NCI-H2081 (cell line): ENCODE measurements at places on chromosomes 7 and 10.

DNA sequence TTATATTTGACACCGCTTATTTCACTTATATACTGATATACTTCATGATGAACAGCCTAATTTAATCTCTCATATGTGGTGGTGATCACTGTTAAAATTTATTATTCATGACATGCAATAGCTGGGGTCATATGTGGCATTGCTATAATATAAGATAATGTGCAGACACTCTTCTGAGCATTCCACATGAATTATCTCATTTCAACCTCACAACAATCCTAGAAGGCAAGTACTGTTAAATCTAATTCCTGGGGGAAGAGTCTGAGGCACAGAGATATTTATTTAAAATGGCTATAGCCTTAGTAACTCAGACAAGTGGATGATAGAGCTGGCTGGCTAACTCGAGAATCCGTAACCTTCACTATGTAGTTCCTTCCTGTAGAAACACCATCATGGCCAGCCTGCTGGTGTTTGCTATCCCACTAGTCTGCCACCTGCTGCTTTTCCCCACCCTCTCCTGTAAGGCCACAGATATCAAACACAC, 46.6 kb upstream of the A1CF start:
- DNase-seq = no peak

DNA sequence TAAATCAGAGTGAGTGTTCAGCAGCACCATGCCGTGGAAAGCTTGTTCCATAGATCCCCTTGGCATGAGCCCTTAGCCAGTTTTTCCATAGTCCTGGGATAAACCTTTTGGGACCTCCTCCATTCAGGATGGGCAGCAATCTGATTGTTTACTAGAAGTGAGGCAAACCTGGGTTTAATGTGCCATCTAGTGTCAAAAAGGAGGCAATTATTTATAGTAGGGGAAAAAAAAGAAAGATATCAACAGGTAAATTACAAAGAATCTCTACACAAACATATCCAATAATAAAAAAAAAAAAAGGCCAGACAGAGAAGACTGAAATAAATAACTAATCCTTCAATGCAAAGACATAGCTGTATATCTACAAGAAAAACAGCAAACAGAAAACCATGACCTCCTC, 229.0 kb upstream of the STK17A start:
- DNase-seq = no peak

DNA sequence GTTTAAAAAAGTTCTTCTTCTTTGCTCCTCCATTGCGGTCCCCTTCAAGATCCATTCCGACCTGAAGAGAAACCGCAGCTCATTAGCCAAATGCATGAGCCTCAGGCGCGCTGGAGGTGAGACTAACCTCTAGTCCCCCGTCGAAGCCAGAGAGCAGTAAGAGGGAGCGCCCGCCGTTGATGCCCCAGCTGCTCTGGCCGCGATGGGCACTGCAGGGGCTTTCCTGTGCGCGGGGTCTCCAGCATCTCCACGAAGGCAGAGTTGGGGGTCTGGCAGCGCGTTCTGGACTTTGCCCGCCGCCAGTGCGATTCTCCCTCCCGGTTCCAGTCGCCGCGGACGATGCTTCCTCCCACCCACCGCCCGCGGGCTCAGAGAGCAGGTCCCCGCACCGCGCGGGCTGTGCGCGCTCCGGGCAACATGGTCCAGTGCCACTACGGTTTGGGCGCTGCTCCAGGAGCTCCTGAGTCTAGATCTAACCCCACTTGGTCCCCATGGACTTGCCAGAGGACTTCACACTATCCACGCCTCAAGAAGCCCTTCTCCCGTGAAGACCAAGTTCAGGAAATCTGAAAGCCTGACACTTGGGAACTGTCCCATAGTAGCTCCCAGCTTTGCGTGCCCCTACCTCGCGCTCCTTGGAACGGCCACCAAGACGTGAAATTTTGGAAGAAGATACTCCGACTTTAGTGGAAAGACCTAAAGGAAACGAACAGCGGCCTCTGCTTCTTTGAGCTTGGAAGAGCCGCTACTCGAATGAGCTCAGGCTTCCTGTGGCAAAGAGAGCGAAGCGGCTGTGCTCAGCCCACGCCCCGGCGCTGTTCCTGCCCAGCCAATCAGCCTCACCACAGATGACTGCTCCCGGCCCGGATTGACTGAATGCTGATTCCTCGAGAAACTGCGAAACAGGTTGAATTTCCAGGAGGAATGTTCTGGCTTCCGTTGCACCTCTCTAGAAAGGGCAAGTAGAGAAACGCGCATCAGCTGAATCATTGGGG, at the start of gene ABCB1:
Gene ABCB1 (minus strand): TSS at position 755 of the 995 bp plus-strand sequence. CDS start 700 bp downstream, at position 55.
- DNase-seq = peak; percentile 66

- peak; percentile 85 for DNase-seq
These were observed 103.1 kb downstream of the PRKAG2 start for GRCh38 chr7:151773797-151774196.

- no peak for DNase-seq
These were observed 652.8 kb upstream of the PFKP start for GRCh38 chr10:2414562-2414961.

DNA sequence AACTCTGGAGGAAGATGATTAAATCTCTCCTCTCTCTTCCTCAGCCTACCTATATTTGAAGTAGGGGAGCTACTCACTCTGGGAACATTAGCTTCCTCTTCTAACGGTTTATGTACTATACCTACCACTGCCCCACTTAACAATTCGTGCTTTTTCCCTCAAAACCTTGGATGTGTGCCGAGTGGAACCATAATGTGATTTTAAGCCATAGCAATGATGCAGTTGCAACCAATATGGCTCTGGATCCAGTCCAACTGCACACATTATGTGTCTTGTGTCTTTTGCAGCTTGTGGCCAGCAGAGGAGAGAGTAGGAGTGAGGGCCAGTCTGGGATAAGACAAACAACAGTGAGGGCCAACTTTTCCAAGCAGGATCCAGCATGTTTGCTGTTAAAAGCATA, 170.7 kb downstream of the GATA3 start:
- DNase-seq = no peak

GRCh38 chr7:63057265-63057664, 941.4 kb upstream of the ZNF722 start:
- no peak for DNase-seq

- DNase-seq = no peak
These were observed 264.7 kb downstream of the PAXIP1 start for GRCh38 chr7:154738216-154738615.

DNA sequence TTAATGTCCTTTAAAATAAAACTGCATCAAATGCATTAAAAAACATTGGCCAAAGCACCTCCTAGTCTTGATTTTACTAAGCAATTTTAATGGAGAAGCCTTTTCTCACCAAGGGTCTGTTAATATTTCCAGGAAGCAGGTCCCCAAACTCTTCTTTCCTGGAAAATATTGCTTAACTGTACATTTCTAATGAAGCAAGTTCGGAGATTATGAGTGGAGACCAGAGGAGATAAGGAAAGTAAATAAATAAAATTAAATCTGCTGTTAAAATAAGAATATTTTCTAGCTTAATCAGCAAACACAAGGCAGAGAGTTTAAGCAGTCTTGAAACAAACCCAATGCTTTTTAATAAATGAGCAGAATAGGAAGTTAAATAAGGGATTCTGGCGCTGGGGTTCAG, 322.4 kb downstream of the PTEN start:
- no peak for DNase-seq

DNA sequence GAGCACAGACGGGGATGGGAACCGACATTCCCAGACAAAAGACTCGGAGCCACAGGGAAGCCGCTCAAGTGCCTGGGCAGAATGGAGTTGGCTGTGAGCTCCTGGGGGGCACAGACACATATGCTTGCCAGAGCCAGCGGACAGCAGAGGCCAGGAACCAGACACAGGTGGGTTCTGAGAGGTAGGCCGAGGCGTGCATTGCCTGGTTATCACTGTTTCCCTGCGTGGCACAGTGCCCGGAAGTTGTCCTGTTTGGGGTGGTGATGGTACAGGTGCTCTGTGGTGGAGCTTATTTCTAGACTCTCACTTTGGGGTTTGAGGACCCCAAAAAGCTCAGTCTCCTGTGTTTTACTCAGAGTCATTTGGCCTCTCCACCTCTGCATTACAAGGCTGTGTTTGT, 2.5 kb downstream of the PALD1 start:
- no peak for DNase-seq

- DNase-seq = no peak
These were observed 54.6 kb upstream of the NRG3 start for GRCh38 chr10:81820418-81820817.

DNA sequence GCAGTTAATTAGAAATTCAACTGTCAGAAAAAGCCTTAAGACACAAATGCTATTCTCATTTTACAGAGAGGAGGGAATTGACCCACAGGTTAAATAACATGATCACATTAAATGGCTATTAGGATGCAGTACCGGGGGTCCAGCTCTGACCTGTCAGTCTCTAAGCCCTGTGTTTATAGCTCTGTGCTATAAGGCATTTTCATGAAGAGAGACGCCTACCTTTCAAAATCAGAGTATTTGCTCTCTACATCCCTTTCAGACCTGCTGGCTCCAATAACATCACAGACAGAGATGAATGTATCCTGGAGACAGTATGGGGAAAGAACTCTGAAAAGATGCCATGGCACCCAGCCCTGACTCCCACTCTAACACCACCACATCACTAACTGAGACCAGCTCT, 189.9 kb upstream of the PRSS58 start:
- DNase-seq = no peak

- no peak for DNase-seq
These were observed 113.4 kb upstream of the RAB18 start for GRCh38 chr10:27390681-27391080.

GRCh38 chr7:45087301-45088145, 1.2 kb downstream of the NACAD start:
- no peak for DNase-seq

- peak; percentile 85 for DNase-seq
These were observed 64.0 kb upstream of the CACUL1 start for GRCh38 chr10:118818621-118819221.

DNA sequence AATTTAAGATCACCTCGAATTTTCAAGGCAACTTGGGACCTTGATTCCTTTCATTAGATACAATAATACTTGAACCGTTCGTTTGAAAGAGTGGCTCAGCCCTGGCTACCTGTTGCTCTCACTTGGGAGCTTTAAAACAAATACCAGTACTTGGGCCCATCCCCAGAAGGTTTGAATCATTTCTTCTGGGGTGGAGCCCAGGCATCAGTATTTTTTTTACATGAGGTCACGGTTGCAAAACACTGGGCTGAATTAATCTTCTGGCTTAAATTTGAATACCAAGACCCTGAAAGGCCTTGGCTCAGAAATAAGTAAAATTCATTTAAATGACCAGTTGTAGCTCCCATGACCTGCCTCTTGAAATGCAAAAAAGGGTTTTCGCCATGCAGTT, 214.9 kb downstream of the CREB5 start:
- DNase-seq = no peak

- no peak for DNase-seq
These were observed 70.1 kb downstream of the CHCHD3 start for GRCh38 chr7:133011746-133012145.

DNA sequence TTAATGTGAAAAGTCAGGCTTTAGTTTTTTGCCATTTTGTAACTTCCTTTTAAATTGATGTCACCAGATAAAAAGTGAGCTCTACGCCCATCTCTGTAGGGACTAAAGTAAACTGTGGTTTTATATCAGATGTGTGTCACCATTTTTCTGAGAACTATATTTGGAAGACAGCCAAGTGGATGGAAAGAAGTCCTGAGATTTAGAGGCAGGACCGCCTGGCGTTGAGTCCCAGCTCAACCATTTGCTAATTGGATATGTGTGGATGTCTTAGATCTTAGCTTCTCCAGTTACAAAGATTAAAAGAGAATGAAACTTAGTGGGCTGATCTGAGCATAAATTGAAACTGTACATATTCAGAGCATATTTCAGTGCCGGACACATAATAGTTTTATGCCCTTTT, 691.6 kb upstream of the CELF2 start:
- DNase-seq = no peak

DNA sequence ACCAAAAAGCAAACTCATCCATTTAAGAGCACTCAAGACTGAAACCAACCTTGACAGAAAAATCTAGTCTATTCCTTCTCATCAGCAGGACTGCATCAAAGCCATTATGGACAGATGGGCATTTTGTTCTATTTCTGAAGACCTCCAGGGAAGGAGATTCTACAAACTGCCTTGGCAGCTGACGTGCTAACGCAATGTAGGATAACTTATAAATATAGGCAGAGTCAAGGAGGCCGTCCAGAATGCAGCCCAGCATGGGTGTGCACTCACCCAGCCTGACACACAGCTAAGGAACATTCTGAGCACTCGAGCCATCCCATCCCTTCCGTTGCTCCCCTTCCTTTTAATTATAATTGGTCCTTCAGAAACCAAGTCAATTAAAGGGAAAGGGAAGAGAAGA, 25.3 kb upstream of the NEBL start:
- DNase-seq = peak; percentile 10

DNA sequence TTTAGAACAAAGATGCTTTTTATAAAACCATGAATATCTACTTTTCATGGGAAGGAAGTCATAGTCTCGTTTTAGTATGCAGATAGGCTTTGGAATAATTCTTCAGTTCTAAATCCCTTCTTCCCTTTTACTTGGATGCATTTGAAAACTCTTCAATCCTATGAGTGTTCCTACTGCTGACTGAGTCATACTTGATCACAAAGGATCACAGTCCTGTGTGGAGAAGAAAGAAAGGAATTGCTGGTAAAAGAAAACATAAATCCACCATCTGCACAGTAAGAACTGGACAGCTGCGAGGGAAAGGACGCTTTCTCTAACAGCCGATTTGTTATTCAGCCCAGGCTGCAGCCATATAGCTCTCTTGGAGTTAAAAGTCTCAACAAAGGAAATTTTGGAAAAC, 209.9 kb downstream of the SEMA3E start:
- DNase-seq = no peak

DNA sequence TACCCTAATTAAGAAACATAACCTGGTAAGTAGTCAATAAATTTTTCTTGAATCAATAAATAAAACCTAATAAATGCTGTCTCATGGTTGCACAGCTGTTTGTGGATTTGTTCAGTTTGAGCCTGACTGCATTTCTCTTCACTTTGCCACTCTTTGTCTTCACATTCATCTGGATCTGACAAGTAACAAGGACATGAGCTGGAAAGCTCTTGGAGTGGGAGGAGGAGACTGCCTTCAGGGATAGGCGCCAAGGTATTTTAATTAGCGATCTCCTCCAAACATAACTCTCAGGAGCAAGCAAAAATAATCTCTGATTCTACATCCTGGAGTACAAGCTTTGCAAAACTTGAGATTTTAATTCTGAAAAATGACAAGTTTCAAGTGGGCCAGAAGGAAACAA, 251.0 kb downstream of the BMPER start:
- DNase-seq = no peak

GRCh38 chr7:55992346-55992745, 28.0 kb downstream of the NIPSNAP2 start:
- DNase-seq = no peak

DNA sequence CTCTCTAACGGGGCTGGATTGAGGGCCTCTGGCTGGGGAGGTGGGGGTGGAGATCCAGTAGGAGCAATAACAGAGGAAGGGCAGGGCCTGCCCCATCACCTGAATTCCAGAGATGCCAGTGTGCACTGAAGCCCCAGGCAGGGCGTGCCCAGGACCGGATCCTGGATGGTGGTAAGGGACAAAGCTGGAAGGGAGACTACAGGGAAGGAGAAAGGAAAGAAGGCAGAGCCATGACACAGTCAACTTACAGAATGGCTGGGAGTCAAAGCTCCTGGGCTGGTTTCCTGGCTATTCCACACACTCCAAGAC, 666 bp downstream of the TMEM139 start:
- no peak for DNase-seq
